ENCODE measurements at places on chromosomes 3 and 15.
A peak's percentile ranks its signal among the peaks of the same experiment; 100 is the strongest.

- no peak for DNase-seq
Observed at GRCh38 chr3:11932636-11933035, 71.6 kb upstream of the SYN2 start.

DNA sequence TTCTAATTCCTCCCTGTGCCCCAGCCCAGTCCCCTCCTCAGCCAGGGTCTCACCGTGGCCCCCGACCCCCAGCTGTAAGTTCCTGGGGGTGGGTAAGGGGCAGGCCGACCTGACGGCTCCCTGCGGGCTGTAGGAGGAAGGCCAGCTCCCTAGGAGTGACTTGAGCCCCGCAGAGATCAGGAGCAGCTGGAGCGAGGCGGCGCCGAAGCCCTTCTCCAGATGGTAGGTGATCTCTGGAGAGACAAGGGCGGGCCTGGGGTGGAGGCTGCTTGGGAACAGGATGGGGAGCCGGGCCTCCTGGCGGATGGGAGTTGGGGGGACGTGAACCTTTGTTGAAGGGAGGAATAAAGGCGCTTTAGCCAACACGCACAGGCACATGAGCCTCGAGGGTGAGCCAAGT lies 4.2 kb downstream of the SLC28A1 start:
- DNase-seq: no peak

- no peak for DNase-seq
Observed at GRCh38 chr3:121630355-121630754, 30.3 kb downstream of the HCLS1 start.

- peak; percentile 76 for DNase-seq
Observed at GRCh38 chr15:68210821-68211655, 5.9 kb upstream of the CALML4 start.

DNA sequence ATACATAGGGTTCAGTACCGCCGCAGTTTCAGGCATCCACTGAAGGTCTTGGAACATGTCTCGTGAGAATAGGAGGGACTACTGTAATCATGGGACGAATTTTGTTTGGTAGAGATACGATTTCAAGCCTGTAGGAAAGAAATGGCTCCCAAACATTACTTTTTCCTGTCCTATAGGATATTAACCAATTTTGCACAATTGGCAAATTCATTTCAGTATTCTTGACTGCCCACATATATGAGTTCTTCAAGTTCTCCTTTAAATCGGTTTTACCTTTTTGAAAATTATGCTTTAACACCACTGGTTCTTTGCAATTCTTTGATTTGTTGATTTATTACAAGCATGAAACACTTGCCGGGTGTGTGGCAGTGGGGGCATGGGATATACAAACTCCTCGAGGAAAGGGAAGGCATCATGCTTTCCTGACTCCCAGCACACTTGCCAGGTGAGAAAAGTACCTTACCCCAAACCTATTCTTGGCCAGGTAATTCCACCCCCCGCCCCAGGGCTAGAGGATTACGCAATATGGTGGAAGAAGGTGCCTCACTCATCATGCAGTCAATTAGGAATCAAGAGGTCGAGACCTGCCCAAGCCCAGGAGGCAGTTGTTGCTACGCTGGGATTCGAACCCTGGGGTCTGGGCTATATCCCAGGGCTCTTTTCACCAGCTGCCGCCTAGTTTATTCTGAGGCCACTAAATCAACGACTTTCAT lies 584 bp upstream of the LARS2 start:
- no peak for DNase-seq

DNA sequence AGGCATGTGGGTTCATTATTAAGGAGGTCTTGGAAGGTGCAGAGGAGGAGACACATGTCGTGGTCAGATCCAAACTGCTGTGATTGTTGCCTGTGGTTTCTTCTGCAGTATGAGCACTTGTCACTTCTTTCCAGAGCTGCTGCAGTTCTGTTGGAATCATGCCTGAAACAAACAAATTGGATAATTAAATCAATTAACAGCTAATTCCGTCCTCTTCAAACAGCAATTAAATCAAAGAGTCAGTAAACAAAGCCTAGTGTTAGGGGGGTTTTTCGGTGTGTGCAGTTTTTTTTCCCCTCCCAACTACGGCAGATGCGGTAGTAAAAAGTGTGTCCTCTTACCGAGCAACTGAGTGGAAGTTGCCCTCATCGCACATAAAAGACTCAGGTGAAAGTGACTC lies 542.2 kb downstream of the FOXP1 start:
- no peak for DNase-seq

GRCh38 chr3:102053375-102053989 lies 204.2 kb downstream of the NFKBIZ start:
- DNase-seq: no peak

- DNase-seq: peak; percentile 79
Observed at GRCh38 chr3:79019137-79019923, 748.5 kb downstream of the ROBO1 start.

- DNase-seq: no peak
Observed at GRCh38 chr3:191301017-191301416, 28.2 kb upstream of the CCDC50 start.

DNA sequence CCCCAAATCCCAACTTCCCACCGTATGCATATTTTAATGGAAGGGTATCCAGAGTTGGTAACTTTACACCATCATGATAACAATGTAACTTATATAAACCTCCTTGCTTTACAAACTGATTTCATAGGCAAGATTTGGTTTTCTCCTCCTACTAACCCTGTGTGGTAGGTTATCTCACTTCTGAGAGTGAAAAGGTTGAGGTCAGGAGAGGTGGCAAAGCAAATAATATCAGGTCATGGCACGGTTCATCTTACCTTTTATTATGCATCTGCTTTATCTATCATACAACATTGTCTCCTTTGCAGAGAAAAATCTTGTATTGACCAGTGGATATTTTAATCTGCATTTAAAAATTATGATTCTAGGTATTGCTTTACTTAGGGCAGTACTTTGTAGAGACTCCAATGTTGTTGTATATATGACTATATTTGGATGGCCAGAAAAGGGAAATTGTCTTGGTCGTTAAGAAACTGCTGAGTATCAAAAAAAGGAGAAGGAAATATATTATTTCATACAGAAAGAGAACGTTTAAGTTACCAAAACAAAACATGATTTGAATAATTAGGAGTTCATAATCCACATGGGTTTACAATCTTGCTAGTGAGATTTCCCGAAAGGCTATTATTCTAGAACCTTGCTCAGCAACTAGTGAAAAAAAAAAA lies 30.4 kb downstream of the NFKBIZ start:
- DNase-seq: no peak

DNA sequence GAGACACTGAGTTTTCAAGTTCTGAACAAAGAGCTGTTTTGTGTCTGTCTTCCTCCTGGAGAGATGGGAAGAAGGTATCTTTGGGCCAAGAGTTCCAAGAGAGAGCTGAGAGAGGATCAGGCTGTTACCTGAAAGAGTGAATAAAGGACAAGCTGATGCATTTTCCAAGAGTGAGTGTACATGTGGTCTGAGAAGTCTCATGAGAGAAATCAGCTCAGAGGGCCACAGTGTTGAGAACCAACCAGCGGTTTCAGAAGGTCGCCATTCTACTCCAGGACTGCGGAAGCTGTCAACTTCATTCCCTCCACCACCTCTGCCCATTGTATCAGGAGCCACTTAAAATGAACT lies 42.7 kb upstream of the PPP2R3A start:
- no peak for DNase-seq

DNA sequence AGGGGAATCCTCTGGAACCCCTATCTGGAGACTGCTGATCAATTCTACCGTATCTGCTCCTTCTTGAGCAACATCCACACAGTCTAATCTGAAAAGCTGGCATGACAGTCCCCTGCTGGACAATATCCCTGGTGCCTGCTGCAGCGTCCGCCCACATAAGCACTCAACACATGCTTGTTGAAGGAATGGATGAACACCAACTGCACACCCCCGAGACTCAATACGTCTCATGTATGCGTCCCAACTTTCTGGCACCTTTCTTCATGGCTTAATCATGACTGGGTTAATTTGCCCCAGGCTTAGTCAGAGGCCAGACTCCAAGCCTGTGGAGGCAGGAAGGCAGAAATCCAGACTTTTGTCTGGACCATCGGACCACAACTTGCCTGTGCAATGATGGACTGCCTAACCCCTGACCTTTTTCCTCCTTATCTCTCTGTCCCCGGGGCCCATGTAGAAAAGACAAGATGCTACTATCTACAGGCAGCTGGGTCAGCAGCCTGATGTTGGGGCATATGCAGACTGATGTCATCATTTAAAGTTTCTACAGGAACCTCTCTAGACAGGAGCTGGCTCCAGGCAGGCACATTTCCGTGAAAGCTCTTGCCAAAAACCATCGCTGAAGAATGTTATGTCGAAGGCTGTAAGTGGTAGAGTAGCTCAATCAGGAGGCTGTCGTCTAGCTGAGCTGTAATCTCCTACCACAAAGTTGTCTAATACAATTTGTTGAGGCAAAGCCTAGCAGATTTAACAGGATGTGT lies 114.1 kb upstream of the TPM1 start:
- DNase-seq: no peak

DNA sequence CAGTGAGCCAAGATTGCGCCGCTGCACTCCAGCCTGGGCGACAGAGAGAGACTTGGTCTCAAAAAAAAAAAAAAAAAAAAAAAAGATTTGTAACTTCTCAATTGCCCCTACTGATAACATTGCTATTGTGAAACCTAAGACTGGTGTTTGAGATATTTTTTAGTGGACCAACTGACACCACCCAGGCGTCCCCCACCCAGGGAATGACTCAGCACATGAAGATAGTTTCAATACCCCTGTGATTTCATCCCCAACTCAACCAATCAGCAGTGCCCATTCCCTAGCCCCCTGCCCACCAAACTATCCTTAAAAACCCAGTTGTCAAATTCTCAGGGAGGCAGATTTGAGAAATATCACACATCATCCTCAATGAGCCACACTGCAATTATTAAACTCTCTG lies 76.9 kb downstream of the TTBK2 start:
- DNase-seq: no peak

DNA sequence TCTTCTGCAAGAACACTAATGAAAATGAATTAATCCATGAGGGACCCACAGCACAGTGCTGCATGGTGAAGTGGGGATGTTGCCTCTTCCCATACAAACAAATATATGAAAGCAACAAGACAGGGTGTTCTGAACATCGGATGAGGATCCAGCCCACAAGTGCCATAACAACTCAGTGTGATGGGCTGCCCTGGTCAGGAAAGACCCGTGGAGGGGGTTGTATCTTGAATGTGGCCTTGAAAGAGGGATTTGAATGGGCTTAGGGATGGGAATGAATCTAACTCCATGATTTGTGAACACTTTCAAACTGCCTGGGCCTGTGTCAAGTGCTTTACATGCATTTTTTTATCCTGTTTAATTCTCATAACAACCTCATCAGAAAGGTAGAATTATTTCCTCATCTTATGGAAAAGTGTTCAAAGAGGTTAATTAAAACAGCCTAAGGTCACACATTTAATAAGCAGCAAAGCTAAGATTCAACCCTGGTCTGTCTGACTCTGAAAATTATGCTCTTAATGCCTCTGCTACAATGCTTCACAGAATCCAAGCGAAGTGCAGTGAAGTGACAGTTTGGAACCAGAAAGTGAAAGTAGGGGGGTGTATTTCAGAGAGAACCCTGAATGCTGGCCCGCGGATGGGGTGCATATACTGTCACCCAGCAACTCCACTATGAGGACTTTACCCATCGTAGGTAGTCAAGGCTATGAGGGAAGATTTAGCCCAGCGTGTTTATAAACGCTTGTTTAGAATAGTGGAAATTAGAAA lies 65.6 kb upstream of the HEG1 start:
- no peak for DNase-seq

- no peak for DNase-seq
Observed at GRCh38 chr3:147797095-147797494, 387.9 kb downstream of the ZIC1 start.

GRCh38 chr3:193872265-193872753 lies 263.6 kb upstream of the HES1 start:
- DNase-seq: no peak

GRCh38 chr3:54899273-54899672 lies 28.6 kb downstream of the LRTM1 start:
- no peak for DNase-seq

DNA sequence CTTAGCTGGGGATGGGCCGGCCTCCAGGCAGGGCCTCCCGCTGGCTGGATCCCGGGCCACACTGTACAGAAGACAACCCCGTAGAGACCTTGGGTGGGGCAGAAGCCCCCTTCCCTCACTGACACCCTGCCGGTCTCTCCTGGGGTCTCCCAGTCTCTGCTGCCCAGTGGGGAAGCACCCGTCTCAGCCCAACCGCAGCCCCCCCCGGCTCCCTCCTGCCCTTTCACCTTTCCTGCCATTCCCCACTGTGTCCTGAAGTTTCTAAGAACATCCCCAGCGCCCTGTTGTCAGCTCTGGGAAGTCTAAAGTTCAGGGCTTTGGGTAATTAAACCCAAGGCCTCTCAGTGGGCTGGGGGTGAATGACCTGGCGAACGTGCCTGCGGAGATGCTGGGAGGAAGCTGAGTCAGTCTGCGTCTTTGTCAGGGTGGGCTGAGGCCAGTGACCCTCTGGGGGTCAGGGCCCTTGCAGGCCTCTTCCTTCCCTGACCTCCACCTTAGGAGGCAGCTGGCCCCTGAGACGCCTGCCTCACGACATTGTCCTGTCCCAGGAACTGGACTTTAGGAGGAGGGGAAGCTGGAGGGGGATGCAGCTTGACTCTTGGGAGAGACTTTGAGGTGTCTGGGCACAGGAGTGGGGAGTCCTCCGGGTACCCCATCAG lies 1.4 kb upstream of the SLC51A start:
- no peak for DNase-seq

DNA sequence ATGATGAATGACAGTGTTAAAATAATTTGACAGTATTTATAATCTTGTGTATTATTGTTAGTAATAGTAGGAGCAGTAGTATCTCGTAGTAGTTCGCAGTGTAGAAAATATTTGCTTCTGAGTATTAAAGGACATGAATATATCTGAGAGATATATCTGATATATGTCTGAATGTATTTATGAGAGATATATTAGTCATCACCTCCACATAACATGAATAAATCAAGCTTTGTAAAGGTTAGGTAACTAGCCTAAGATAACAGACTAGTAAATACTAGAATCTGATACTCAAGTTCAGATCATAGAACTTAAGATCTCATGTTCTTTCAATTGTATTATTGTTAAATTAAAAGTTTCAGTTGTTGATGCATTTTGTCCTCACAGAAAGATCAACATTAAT lies 130.5 kb downstream of the UBE2E2 start:
- DNase-seq: no peak

DNA sequence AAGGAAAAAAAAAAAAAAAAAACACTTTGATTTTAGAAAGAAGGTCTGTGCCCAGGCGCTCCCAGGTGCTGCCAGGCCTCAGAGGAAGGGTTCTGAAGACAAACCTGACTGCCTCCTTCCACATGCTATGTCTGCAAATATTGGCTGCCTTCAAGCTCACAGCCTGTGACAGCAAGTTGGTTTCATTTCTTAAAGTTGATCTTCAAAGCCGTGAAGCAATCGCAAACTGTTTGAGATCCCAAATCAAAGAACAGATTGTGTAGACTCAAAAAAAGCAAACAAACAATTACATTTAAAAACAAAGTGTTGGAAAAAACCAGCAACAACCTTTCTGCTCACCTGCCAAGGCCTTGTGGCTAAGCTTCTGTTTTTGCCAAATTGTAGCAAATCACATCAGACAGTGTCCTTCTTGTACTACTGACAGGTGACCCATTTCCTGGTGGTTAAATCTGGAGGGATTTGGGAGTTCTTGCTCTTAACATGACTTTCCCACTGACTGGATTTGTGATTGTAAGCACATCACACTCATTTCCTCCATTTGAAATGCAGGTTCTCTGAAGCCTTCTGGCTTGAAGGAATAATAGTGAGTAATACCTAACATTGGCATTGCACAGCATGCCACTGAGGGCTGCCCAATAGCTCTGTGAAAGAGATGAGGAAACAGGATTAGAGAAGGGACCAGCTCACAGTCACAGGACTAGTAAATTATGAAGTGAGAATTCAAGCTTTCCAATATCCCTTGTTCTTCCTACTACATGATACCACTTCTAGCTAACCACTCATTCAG lies 502.4 kb downstream of the LPP start:
- no peak for DNase-seq

- no peak for DNase-seq
Observed at GRCh38 chr15:72285927-72286516, 13.7 kb upstream of the PARP6 start.
